ENCODE measurements at places on chromosomes 1 and 21.

- DNase-seq, result no peak
- H3K36me3 ChIP-seq, result no peaks in the 10 kb centered on the region
- no peak overlapping the region for H3K4me3 ChIP-seq
- no peaks in the 10 kb centered on the region for H3K27me3 ChIP-seq
- H3K4me1 ChIP-seq, result no peaks in the 10 kb centered on the region
Observed at GRCh38 chr1:186715887-186716809, 35.9 kb upstream of the PTGS2 start.

GRCh38 chr1:43945674-43946235 lies 995 bp upstream of the IPO13 start:
- DNase-seq, result no peak
- H3K4me1 ChIP-seq, result peaks cover 16% of the 10 kb centered on the region
- peak overlapping the region; percentile 79 for H3K4me3 ChIP-seq

DNA sequence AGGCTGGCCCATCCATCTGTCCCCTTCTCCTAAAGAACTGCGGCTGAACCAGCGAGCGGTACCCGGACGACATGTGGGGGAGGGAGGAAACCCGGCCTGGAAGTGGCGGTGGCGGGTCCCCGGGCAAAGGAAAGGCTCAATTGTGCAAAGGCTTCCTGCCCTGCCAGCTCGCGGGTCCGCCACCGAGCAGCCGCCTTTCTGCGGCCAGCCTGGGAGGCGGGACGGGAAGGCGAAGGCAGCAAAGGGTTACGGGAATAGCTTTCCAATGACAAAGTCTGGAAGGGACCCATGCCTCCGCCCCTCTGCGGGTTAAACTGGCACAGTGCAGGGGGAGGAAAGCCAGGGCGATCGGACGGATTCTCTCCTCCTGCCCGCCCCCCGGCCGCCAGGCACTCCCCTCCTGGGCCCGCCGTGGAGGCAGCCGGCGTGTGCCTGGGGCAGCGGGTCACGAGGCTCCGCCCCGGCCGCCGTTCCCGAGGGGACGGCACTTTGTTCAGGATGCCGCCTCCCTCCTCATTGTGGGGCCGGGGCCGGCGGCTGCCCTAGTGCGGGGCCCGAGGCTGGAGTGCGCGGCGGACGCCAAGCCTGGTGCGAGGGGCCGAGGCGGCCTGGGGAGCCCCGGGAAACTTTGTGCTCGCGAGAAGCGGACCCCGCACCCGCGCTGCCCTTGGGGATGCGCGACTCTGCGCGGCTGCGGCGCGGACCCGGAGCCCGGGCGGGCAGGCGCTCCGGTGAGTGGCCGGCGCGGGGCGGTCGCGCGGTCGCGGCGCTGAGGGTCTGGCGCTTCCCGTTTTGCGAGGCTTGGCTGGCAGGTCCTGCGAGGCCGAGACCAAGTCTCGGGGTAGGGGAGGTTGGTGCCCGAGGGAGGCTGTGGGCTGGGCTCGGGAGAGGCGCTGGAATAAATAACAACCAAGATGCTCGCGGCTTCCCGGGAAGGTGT lies at the start of gene NAV1:
Gene NAV1, plus strand, starts transcription at position 516 of the 940 bp plus-strand sequence. CDS start 83,758 bp downstream, outside the sequence.
- H3K27me3 ChIP-seq, result no peaks in the 10 kb centered on the region
- H3K4me1 ChIP-seq, result peaks cover 24% of the 10 kb centered on the region
- H3K4me3 ChIP-seq, result peak within 1 kb of the TSS; percentile 80
- H3K27ac ChIP-seq, result peak within 1 kb of the TSS; percentile 39

DNA sequence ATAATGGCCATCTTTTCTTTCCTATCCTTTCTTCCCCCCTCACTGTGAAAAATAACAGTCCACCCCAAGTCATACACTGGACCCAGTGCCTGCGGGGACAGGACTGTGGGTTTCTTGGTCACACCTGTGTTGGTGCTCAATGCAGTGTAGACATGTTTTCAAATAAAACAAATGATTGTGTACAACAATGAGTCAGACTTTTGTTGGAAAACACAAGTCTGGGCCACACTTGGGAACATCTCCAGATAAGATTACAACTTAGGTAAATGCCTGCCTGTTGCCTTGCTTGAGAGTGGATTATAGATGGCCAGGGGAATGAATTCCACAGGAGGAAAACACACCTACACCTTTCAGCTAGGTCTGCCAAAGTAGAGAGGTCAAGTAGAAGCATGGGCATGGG lies 34.1 kb downstream of the PDPN start:
- H3K36me3 ChIP-seq, result no peaks in the 10 kb centered on the region
- H3K4me1 ChIP-seq, result no peaks in the 10 kb centered on the region
- H3K4me3 ChIP-seq, result no peak overlapping the region
- no peak overlapping the region for H3K27ac ChIP-seq
- DNase-seq, result no peak
- no peaks in the 10 kb centered on the region for H3K27me3 ChIP-seq

GRCh38 chr1:196723325-196724185 lies 51.1 kb upstream of the CFHR3 start:
- no peak overlapping the region for H3K27ac ChIP-seq
- H3K27me3 ChIP-seq, result no peaks in the 10 kb centered on the region
- peak; percentile 36 for DNase-seq
- no peak overlapping the region for H3K4me3 ChIP-seq

DNA sequence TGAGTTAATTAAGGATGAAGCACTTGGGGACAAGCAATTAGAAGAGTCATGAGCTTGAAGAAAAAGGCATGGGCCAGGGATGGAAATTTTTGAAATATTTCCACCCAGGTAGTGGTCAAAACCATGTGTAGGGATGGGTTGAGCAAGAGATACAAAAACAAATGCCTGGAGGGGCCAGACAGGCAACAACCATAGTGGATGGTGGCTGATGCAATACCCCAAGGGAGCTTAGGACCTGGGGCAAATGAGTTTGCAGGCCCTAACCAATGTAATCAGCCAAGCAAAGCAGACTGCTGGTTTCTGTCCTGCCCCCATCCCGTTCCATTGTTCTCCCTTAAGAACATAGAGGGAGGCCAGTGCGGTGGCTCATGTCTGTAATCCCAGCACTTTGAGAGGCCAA lies 119.1 kb upstream of the FGGY start:
- DNase-seq, result no peak
- no peak overlapping the region for H3K4me3 ChIP-seq
- no peak overlapping the region for H3K27ac ChIP-seq
- no peaks in the 10 kb centered on the region for H3K27me3 ChIP-seq
- no peaks in the 10 kb centered on the region for H3K4me1 ChIP-seq

GRCh38 chr1:57882072-57882471 lies 458.2 kb upstream of the DAB1 start:
- no peak for DNase-seq
- no peaks in the 10 kb centered on the region for H3K27me3 ChIP-seq
- no peak overlapping the region for H3K27ac ChIP-seq
- no peaks in the 10 kb centered on the region for H3K4me1 ChIP-seq
- no peaks in the 10 kb centered on the region for H3K36me3 ChIP-seq

DNA sequence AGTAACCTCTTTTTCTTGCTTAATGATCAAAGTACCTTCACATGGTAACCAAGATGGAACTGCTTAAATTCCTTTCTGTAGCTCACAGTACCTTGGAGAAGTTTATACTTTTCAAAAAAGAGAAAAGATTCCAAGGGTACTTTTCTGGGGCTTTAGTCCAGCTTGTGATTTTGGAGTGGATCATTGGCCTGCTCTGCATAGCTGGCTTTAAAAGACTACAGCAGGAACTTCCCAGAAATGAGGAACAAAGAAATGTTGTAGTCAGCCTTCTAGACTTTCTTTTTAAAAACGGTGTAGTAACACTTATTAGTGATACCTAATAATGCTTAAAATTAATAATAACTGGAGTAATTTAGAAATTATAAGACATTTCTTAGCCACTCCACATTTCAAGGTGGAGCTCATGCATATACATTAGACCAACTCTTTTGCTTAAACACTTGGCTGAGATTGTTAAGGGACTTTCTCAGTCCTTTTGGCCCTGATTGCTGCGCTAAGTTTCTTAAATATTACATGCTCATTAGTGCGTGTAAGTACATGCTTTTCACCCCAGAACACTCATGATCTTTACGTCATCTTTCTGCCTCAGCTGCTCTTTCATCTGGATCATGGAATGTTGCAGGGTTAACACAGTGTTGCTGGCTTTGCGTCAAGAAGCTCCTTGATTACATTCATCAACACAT lies 57.3 kb downstream of the SDCCAG8 start:
- no peak overlapping the region for H3K4me3 ChIP-seq
- DNase-seq, result no peak
- H3K36me3 ChIP-seq, result no peaks in the 10 kb centered on the region
- no peaks in the 10 kb centered on the region for H3K4me1 ChIP-seq

DNA sequence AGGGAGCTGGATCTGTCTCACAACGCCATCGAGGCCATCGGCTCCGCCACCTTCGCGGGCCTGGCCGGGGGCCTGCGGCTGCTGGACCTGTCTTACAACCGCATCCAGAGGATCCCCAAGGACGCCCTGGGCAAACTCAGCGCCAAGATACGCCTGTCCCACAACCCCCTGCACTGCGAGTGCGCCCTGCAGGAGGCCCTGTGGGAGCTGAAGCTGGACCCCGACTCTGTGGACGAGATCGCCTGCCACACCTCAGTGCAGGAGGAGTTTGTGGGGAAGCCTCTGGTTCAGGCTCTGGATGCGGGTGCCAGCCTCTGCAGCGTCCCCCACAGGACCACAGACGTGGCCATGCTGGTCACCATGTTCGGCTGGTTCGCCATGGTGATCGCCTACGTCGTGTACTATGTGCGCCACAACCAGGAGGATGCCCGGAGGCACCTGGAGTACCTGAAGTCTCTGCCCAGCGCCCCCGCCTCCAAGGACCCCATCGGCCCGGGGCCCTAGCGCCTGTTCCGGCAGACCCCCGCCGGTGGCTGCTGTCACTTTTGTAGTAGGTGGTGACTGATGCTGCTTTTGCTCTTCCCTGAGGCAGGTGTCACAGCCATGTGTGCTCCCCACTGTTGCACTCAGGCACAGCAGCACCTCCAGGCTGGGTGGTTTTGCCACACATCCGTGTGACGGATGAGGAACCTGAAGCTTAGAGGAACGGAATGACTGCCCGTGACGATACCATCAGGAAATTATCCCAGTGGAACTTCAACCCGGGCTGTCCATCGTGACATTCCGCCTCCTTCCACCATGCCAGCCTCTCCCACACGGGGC lies 1.8 kb downstream of the LRRC3 start:
- no peaks in the 10 kb centered on the region for H3K36me3 ChIP-seq
- DNase-seq, result no peak
- H3K27ac ChIP-seq, result no peak overlapping the region
- H3K27me3 ChIP-seq, result no peaks in the 10 kb centered on the region
- no peak overlapping the region for H3K4me3 ChIP-seq

GRCh38 chr1:14597343-14598006 lies 1.0 kb upstream of the KAZN start:
- no peaks in the 10 kb centered on the region for H3K36me3 ChIP-seq
- peaks cover 36% of the 10 kb centered on the region for H3K27me3 ChIP-seq
- DNase-seq, result no peak
- peaks cover 3% of the 10 kb centered on the region for H3K4me1 ChIP-seq
- H3K4me3 ChIP-seq, result no peak overlapping the region

- DNase-seq, result no peak
- no peak overlapping the region for H3K4me3 ChIP-seq
- no peaks in the 10 kb centered on the region for H3K27me3 ChIP-seq
- no peak overlapping the region for H3K27ac ChIP-seq
- H3K36me3 ChIP-seq, result no peaks in the 10 kb centered on the region
Observed at GRCh38 chr1:112971006-112971405, 15.0 kb upstream of the SLC16A1 start.

- no peak overlapping the region for H3K4me3 ChIP-seq
- no peaks in the 10 kb centered on the region for H3K36me3 ChIP-seq
- no peak overlapping the region for H3K27ac ChIP-seq
- no peak for DNase-seq
Observed at GRCh38 chr1:160077486-160077885, 3.9 kb upstream of the KCNJ9 start.

DNA sequence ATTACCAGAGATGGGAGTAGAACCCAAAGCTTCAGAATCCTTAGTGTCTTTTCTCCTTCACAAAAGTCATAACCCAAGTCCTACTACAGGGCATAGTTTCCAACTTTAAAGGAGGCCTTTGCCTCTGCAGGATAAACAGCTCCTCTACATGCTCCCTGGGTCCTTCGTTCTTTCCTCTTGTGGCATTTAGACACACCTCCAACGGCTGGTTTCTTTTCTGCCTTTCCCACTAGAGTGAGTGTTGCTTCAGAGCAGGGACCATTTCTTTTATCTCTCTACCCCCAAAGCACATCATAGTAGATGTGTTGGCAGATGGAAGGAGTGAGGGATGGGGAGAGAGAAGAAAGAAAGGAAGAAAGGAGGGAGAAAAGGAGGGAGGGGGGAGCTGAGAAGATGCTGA lies 144.7 kb upstream of the SPATA6 start:
- H3K27ac ChIP-seq, result no peak overlapping the region
- DNase-seq, result no peak
- no peaks in the 10 kb centered on the region for H3K4me1 ChIP-seq
- H3K4me3 ChIP-seq, result no peak overlapping the region
- H3K36me3 ChIP-seq, result no peaks in the 10 kb centered on the region

- H3K27ac ChIP-seq, result no peak overlapping the region
- H3K4me1 ChIP-seq, result no peaks in the 10 kb centered on the region
- no peak overlapping the region for H3K4me3 ChIP-seq
- no peaks in the 10 kb centered on the region for H3K36me3 ChIP-seq
- no peaks in the 10 kb centered on the region for H3K27me3 ChIP-seq
- DNase-seq, result no peak
Observed at GRCh38 chr1:209802117-209802779, 3.7 kb downstream of the IRF6 start.

- no peaks in the 10 kb centered on the region for H3K27me3 ChIP-seq
- DNase-seq, result no peak
- no peaks in the 10 kb centered on the region for H3K4me1 ChIP-seq
- no peak overlapping the region for H3K4me3 ChIP-seq
- H3K36me3 ChIP-seq, result no peaks in the 10 kb centered on the region
Observed at GRCh38 chr1:53061123-53061858, 722 bp upstream of the PODN start.

DNA sequence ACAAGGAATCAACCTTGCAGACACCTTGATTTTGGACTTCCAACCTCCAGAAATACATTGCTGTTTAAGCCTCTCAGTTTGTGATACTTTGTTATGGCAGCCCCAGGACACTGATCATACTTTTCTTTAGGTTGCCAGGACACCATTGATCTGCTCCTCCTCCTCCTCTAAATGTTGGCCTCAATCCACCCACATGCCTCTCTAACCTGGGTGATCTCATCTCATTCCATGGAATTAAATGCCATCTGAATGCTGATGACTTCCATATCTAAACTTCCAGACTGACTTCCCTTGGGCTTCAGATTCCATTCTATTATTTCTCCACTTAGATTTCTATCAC lies 7.4 kb upstream of the PPP1R15B start:
- no peaks in the 10 kb centered on the region for H3K27me3 ChIP-seq
- H3K4me3 ChIP-seq, result no peak overlapping the region
- H3K4me1 ChIP-seq, result peaks cover 43% of the 10 kb centered on the region
- no peak for DNase-seq

All from Panc1 (cell line).